Effector memory CD8-positive, alpha-beta T cell (primary cell): ENCODE measurements at places on chromosomes 6 and 20.

- no peaks in the 10 kb centered on the region for H3K27me3 ChIP-seq
- no peaks in the 10 kb centered on the region for H3K4me1 ChIP-seq
- no peak overlapping the region for H3K27ac ChIP-seq
- DNase-seq = no peak
- H3K36me3 ChIP-seq = peaks cover 52% of the 10 kb centered on the region
- no peak overlapping the region for H3K4me3 ChIP-seq
These were observed 20.2 kb upstream of the APMAP start for GRCh38 chr20:25012616-25013189.

GRCh38 chr6:143405373-143406154, 44.9 kb downstream of the ADAT2 start:
- H3K4me3 ChIP-seq = no peak overlapping the region
- no peaks in the 10 kb centered on the region for H3K27me3 ChIP-seq
- no peaks in the 10 kb centered on the region for H3K36me3 ChIP-seq
- H3K4me1 ChIP-seq = peaks cover 7% of the 10 kb centered on the region

GRCh38 chr6:145688493-145688905, 46.8 kb downstream of the EPM2A start:
- no peak for DNase-seq
- no peaks in the 10 kb centered on the region for H3K27me3 ChIP-seq
- H3K4me1 ChIP-seq = no peaks in the 10 kb centered on the region
- H3K4me3 ChIP-seq = no peak overlapping the region
- no peaks in the 10 kb centered on the region for H3K36me3 ChIP-seq

GRCh38 chr6:134115715-134116074, 63.3 kb upstream of the SLC2A12 start:
- DNase-seq = no peak
- no peak overlapping the region for H3K4me3 ChIP-seq
- H3K27ac ChIP-seq = no peak overlapping the region

- H3K27me3 ChIP-seq = peaks cover 19% of the 10 kb centered on the region
- H3K4me3 ChIP-seq = no peak overlapping the region
- no peak overlapping the region for H3K27ac ChIP-seq
These were observed 185.5 kb downstream of the MOXD1 start for GRCh38 chr6:132215805-132216204.

DNA sequence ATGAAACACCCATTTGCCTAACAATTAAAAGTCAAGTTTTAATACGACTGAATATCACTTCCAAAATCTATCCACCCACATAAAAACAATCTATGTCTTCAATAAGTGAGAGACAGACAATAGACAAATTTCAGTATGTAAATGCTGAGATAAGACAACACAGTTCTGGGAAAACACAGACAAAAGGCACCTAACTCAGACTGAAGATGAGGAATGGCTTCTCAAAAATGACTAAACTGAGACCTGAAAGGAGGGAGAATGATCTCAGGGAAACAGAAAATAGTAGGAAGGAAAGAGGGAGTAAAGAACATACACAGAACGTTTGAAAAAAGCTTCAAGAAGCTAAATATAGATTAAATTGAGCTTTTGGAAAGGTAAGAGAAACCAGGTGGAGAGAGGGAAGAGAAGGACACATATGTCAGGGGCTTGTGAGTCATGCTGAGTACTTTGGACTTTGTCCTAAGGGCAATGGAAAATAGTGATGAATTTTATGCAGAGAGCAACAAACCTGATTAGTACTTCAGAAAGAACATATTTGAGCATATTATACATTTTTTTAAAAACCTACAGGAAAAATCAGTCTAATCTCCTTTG, 16.1 kb downstream of the LMBRD1 start:
- no peaks in the 10 kb centered on the region for H3K27me3 ChIP-seq
- H3K4me3 ChIP-seq = no peak overlapping the region
- DNase-seq = no peak
- peaks cover 19% of the 10 kb centered on the region for H3K36me3 ChIP-seq
- no peak overlapping the region for H3K27ac ChIP-seq

GRCh38 chr6:99629293-99629692, 22.7 kb downstream of the PRDM13 start:
- H3K27ac ChIP-seq = no peak overlapping the region
- DNase-seq = no peak

GRCh38 chr20:23257848-23258746, 92.5 kb upstream of the NXT1 start:
- H3K4me1 ChIP-seq = no peaks in the 10 kb centered on the region
- H3K4me3 ChIP-seq = no peak overlapping the region

- peak overlapping the region; percentile 94 for H3K4me3 ChIP-seq
- peak overlapping the region; percentile 100 for H3K27ac ChIP-seq
These were observed 65.2 kb downstream of the STX11 start for GRCh38 chr6:144215402-144215931.

- H3K4me3 ChIP-seq = no peak overlapping the region
- DNase-seq = no peak
- no peaks in the 10 kb centered on the region for H3K27me3 ChIP-seq
- no peak overlapping the region for H3K27ac ChIP-seq
These were observed 14.1 kb upstream of the CPNE5 start for GRCh38 chr6:36853325-36853724.

GRCh38 chr6:132466952-132467351, 46.0 kb downstream of the STX7 start:
- H3K27ac ChIP-seq = no peak overlapping the region
- no peaks in the 10 kb centered on the region for H3K27me3 ChIP-seq
- no peak for DNase-seq
- no peaks in the 10 kb centered on the region for H3K4me1 ChIP-seq
- H3K36me3 ChIP-seq = peaks cover 23% of the 10 kb centered on the region

DNA sequence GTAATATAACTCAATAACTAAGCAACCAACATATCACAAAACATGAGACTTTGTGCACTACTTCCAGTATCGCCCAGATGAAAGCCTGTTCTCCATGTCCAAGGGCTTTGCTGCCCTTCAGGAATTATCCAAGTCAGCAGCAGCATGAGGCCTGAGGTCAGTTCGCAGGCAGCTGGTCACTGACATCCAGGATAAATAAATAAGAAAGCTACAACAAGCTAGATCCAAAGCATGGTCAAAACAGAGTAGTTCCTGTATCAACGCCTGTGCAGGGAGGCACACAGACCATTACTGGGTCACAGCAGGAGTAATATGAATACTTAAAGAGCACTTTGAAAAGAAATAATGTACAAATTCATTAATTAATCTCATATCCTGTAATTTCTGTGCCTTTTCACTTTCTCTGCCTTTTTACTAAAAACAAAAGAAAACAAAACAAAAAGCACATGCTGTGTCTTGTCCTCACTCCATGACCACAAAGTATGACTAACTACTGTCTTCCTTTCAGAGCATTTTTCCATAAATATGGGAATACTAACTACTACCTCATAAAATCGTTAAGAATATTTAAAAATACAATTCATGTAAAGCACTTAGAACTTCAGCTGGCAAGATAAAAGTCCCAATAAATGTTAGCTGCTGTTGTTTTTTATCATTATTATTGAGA, 374.9 kb upstream of the IRAK1BP1 start:
- no peaks in the 10 kb centered on the region for H3K4me1 ChIP-seq
- no peaks in the 10 kb centered on the region for H3K36me3 ChIP-seq
- no peak overlapping the region for H3K4me3 ChIP-seq
- no peak for DNase-seq

DNA sequence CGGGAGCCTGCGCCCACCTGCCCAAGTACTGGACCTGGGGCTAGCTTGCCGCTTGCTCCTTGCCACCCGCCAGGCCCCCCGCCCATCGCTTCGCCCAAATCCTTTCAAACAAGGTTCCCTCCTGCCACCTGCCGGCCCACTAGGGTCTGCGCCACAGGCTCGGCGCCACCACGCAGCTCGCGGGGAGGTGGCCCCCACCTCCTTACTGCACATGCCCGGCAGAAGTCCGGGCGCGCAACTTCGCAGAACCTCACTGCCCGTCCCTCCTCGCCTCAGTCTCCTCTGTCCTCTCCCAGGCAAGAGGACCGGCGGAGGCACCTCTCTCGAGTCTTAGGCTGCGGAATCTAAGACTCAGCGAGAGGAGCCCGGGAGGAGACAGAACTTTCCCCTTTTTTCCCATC, 11.2 kb downstream of the GNAS-AS1 start:
- no peak overlapping the region for H3K4me3 ChIP-seq
- H3K27me3 ChIP-seq = peaks cover 77% of the 10 kb centered on the region
- no peak for DNase-seq
- no peak overlapping the region for H3K27ac ChIP-seq

DNA sequence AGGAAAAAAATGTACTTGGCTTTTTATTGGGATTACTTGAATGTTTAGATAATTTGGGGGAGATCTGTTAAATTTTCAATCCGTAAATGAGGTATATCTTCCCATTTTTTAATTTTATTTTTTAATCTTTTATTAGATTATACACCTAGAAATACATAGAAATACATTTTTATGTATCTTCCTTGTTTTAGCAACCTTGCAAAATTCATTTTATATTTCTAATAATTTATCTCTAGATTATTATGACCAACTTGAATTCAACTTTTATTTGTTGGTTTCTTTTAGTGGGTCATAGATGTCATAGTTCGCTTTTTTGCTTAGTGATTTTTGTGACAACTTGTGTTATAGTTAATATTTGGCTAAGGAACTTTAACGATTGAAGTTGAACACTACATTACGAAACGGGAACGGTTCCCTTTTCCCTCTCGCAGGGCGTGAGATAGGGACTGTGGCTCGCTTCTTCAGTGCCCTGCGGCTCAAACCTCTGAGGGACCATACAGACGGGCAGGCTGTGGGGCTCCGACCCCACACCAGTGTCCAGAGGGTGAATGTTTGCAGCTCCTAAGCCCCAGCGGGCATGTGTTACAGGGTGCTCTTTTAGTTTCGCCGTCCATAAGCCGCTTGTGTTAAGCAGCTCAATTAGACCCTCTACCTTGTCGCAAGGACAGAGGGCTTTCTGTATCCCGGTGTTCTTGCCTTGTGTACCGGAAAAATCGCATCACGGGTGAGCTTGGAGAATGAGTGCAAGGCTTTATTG, 53.8 kb downstream of the PRND start:
- H3K36me3 ChIP-seq = no peaks in the 10 kb centered on the region
- peaks cover 10% of the 10 kb centered on the region for H3K27me3 ChIP-seq
- DNase-seq = no peak
- no peak overlapping the region for H3K4me3 ChIP-seq
- H3K27ac ChIP-seq = no peak overlapping the region

DNA sequence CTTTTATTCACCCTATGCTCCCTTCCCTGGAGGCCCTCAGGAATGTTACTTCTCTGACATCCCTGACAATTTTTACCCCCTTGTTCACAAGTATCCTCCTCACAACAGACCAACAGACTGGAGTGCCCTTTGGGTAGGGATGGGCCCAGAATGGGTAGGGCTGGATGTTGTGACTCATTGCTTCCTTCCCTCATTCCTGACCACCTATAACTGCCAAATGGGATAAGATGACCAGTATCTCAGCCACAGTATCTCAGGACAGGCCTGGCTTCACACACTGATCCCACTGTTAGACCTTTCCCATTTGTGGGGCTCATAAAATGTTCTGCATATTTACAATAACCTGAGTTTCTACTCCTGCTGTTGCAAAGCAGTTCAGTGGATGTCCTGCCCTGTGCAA, 223.0 kb upstream of the LRFN2 start:
- H3K4me3 ChIP-seq = no peak overlapping the region
- H3K4me1 ChIP-seq = no peaks in the 10 kb centered on the region
- H3K36me3 ChIP-seq = no peaks in the 10 kb centered on the region
- no peaks in the 10 kb centered on the region for H3K27me3 ChIP-seq
- no peak for DNase-seq

GRCh38 chr20:16528078-16528477, 45.2 kb downstream of the KIF16B start:
- H3K4me3 ChIP-seq = no peak overlapping the region
- no peaks in the 10 kb centered on the region for H3K27me3 ChIP-seq
- peaks cover 3% of the 10 kb centered on the region for H3K4me1 ChIP-seq
- no peak overlapping the region for H3K27ac ChIP-seq
- DNase-seq = no peak
- peaks cover 2% of the 10 kb centered on the region for H3K36me3 ChIP-seq

DNA sequence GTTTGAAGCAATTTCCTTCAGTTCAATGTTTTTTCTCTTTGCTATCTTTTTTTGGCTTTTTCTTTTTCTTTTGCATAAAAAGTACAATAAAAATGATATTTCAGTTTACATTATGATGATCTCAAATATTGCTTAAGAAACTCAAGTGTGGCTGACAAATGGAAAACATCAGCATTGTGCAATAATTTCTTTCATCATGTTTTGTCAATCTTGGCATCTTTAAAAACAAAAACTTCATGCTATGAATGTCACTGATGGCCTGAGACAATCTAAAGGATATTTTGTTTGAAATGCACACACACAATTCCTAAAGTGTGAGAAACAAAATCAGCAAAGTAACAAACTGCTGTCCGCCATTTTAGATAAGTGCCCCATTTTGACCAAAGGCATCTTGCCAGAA, 13.9 kb upstream of the MTCL3 start:
- peaks cover 29% of the 10 kb centered on the region for H3K27me3 ChIP-seq
- no peak overlapping the region for H3K4me3 ChIP-seq
- H3K4me1 ChIP-seq = no peaks in the 10 kb centered on the region
- DNase-seq = no peak

GRCh38 chr6:170237999-170238740, 52.7 kb downstream of the DLL1 start:
- H3K36me3 ChIP-seq = peaks cover 3% of the 10 kb centered on the region
- no peak for DNase-seq
- peaks cover 31% of the 10 kb centered on the region for H3K27me3 ChIP-seq
- H3K27ac ChIP-seq = no peak overlapping the region

DNA sequence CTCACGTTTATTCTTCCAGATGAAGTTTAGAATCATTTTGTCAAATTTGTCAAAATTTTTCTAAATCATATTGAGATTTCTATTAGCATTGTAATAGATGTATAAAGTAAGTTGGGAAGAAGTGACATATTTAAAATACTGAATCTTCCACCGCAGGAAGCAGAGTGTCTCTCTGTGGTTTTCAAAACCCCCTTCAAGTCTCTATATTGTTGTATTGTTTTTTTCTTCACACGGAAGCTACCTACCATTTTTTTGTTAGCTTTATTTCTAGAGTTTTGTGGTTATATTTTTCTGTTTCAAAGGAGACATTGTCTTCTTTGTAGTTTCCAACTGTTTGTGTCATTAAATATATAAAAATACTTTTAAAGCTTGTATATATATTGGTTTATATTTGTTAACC, 188.6 kb downstream of the ZDHHC14 start:
- peaks cover 8% of the 10 kb centered on the region for H3K4me1 ChIP-seq
- H3K36me3 ChIP-seq = no peaks in the 10 kb centered on the region
- no peak for DNase-seq
- H3K4me3 ChIP-seq = peak overlapping the region; percentile 71
- H3K27ac ChIP-seq = peak overlapping the region; percentile 23

DNA sequence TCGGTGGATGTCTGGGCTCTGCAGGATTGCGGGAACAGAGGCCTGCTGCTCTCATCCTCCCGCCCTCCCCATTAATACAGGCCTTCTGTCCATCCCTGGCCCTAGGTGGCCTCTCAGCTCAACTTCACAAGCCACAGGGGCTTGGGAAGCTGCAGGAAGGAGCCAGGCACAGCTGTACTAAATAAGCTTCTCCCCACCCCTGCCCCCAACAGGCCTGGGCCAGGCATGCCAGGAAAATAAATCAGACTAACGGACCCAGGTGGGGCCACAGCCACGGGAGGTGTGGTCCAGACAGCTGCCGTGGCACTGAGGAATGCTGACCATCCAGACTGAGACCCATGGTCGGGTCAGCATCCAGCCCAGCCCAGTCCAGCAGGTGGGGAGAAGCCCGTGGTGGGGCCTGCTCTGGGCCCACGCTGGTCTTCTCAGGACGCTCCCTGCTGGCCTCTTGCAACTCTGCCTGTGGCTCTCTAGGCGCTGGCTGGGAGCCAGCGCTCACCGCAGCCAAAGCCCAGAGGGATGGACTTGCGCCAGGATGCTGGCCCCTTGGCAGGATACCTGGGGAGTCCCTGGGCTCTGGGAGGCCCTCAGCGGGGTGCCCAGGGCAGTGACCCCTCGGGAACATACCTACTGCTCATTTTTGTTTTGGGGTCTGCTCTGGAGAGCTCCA, 8.6 kb upstream of the YTHDF1 start:
- no peak overlapping the region for H3K4me3 ChIP-seq
- H3K36me3 ChIP-seq = no peaks in the 10 kb centered on the region
- peaks cover 3% of the 10 kb centered on the region for H3K4me1 ChIP-seq
- H3K27ac ChIP-seq = no peak overlapping the region
